ENCODE measurements at places on chromosomes 11 and 22.

DNA sequence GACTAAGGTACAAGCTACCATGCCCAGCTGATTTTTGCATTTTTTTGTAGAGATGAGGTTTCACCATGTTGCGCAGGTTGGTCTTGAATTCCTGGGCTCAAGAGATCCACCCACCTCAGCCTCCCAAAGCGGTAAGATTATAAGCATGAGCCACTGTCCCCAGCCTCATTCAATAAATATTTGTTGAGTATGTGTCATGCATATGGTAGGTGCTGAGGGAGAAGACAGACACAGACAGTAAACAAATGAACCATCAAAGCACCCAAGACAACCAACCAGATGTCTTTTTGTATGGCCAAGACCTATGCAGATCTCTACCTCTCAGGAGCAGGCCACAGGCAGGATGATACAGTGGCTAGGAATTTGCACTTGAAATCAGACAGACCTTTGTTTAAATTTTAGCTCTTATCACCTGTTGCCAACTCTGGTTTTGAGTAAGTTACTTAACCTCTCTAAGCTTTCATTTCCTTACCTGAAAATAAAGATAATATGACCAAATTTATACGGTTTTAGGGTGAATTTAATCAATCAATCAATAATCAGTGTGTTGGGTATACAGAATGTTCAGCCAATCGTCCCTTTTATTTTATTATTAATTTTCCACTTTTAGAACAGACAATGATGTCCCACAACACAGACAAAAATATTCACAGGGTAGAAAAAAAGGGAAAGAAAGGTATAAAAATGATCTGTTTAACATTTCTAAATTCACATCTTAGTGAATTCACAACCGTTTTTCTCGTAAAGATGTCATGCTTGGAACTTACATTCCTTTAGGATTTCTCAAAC is 128.2 kb downstream of the SGSM3 start:
- DNase-seq, result peak; percentile 77

DNA sequence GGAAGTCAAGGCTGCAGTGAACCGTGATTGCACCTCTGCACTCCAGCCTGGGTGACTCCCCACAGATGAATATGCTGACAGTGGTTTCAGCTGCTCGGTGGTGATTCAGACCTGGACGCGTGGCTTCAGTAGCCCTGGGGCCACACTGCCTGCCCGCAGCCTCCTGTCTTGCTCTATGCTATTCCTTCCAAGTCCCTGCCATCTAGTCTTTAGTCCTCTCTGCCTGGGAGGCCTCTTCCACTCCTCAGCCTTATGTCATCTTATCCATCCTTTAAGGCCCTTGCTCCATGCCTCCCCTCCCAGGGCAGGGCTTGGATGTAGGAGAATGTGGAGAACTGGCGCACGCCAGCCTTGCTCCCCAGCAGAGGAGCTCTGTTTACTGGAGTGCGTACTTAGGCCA is 23.0 kb downstream of the YDJC start:
- DNase-seq, result no peak

- no peak for DNase-seq
These were observed 60.2 kb upstream of the TOP3B start for GRCh38 chr22:22042599-22043295.

DNA sequence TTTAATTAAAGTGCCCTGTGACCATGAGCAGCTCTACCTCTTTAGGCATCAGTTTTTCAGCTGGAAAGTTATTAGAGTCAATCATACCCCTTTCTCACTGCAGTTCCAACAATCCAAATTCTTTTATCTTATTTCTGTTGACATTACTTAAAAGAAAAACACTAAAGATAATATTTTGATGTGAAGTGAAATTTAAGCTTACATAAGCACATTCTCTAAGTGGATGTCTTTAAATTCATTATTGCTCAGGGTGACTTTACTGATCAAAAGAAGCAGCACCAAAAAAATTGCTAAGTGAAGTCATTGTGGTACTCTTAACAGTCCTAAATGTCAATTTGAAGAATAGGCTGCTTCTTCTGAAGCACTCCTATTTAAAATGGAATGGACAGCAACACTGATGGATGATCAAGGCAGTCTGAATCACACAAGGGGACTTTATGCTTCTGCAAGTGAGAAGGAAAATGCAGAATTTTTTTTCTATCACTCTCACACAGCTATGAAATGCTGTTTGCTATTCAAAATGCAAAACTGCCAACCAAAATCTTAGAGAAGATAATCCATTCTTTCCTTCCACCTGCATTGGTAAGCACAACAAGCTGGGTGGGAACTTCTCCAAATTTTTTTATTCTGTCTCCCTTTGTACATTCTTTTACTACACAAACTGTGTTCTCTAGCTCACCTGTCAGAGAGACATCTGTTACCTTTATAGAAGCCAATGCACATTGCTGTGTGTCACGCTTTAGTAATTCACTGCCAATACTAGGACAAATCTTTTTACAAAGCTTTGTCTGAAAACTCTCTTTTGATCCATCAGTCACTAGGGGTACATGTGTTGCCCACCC is 179.9 kb downstream of the GRIA4 start:
- peak; percentile 12 for DNase-seq

All from NCI-H69 (cell line).